ENCODE measurements at places on chromosomes 12 and 14.

GRCh38 chr14:32407130-32407529 lies 78.0 kb downstream of the AKAP6 start:
- DNase-seq = no peak

DNA sequence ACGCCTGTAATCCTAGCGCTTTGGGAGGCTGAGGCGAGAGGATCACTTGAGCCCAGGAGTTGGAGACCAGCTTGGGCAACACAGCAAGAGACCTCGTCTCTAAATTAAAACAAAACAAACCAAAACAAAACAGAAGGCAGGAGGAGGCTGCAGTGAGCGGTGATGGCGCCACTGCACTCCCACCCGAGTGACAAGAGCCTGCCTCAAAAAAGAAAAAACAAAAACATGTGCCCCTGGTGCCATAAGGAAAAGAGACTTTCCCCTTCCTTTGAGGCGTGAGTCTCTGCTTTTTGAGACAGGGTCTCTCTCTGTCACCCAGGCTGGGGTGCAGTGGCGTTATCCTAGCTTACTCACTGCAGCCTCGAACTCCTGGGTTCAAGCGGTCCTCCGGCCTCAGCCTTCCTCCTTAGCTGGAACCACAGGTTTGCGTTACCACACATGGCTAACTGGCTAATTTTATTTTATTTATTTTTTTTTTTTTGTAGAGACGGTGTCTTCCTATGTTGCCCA lies 9.0 kb upstream of the EAPP start:
- no peak for DNase-seq

- DNase-seq = no peak
Measured at GRCh38 chr12:77923882-77924281, 93.2 kb downstream of the NAV3 start.

DNA sequence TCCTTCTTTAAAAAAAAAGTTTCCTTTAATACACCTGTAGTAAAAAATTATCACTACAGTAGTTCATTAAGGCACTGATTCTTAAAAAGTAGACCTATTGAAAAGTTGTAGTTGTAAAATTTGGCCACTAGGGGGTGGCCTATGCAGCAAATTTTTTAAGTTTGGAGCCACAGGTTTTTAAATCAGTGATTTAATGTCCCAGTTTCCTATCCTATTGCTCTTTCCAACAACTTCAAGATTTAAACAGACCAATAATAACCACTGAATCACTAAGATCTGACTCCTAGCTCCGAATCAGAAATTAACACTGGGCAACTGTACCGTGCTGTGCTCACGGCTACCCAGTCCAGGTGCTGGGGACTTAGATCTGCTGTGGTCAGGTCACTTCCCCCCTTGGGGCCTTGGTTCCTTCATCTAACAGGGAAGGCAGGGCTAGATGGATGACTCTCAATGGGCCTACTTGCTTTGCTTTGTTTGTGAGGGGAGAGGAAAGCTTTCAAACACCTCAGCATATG lies 279.3 kb downstream of the MED13L start:
- DNase-seq = peak; percentile 8

GRCh38 chr14:55684956-55685584 lies 105.1 kb downstream of the KTN1 start:
- no peak for DNase-seq

DNA sequence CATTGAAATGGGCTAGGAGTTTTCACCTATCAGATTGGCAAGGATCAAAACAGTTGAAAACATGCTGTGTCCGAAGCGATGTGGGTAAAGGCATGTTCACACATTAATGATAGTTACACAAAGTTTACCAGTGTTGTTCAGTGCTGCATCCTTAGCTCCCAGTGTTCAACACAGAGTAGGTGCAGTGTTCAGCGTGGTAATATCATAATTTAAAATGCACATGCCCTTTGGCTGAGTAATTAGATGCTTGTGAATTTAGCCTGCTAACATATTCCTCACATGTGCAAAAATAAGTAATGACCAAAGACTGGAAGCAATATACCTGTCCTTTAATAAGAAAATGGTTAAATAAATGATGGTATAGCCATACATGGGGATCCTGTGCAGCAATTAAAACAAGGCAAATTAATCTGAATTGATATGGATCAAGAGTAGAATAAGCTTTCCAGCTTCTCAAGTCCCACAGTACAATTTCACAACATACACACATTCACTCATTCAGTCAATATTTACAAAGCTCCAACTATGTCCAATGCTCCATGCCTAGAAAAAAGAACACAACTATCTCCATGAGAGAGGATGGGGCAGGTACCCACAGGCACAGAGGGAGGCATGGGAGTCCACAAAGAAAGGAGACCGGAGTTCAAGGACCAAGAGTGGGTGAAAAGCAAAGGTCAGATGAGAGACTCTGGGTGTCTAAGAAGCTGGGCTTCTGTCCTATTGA lies 12.8 kb downstream of the TMCC3 start:
- DNase-seq = no peak

- DNase-seq = no peak
Measured at GRCh38 chr14:102633906-102634595, 41.6 kb downstream of the RCOR1 start.

- DNase-seq = no peak
Measured at GRCh38 chr12:23751641-23752040, 197.8 kb downstream of the SOX5 start.

- DNase-seq = no peak
Measured at GRCh38 chr12:41968599-41968998, 176.1 kb downstream of the GXYLT1 start.

- DNase-seq = no peak
Measured at GRCh38 chr14:36845356-36846012, 183.8 kb downstream of the PAX9 start.

DNA sequence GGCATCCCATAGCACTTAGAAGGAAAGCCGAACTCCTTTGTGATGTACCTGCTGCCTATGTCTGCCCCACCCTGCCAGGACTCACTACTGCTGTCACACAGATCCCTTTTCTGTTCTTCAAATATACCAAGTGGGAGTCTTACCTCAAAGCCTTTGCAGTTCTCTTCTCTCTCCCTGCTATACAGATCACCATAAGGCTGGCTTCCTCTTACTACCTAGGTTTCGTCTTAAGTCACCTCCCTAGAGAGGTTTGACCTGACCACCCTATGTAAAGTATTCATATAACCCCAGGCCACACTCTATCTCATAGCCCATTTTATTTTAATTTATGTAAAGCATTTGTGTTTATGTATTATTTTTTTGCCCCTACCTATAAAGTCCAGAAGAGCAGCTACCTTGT lies 117.6 kb downstream of the CRADD start:
- no peak for DNase-seq

GRCh38 chr12:47547077-47547476 lies 158.8 kb downstream of the RPAP3 start:
- no peak for DNase-seq

DNA sequence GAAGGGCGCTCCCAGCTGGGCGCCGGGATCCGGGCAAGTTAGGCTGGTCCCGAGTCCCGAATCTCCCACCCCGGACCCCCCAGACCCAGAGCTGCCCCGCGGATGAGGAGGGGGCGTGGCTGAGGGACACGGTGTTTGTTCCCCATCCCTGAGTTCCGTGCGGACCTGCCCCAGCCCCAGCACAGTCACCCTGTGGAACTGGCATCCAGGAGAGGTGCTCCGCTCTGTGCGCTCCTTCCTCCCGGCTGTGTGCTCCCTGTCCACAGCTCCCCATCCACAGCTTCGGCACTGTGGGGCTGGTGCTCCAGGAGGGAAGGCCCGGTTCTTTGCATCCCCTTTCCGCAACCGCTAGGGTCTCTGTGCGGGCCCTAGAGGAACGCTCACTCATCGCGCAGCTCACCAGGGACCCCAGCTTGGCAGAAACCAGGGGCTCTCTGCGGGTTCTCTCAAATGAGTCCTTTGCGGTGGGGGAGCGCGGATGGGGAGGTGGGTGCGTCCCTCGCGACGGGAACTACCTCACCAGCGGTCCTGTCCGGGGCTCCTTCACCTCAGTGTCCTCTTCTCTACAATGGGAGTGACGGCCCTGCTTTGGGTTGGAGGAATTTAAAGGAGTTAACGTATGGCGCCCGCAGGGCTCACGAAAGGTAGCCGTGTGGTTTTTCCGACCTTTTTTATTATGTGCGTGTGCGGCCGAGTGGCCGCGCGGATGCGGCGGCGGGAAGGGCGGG lies 845 bp downstream of the TMEM132C start:
- no peak for DNase-seq

DNA sequence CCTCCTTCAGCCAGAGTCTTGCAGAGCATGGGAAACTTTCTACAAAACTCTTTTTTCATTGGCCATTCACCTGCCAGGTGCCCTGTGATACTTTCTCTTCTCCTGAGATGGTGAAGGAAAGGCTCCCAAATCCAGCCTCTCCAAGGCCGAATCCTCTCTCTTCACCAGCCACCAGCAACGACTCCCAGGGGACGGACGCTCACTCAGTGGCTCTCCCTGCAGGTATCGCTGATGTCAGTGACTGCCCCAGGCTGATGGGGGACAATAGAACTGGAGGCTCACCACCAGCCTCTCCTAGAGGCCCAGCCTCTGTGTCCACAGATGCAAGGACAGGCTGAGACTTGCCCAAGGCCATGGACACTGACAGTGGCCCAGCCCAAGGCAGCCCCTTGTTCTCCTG lies 204.1 kb downstream of the BCL11B start:
- no peak for DNase-seq

- no peak for DNase-seq
Measured at GRCh38 chr12:15801770-15802744, 12.9 kb upstream of the EPS8 start.

DNA sequence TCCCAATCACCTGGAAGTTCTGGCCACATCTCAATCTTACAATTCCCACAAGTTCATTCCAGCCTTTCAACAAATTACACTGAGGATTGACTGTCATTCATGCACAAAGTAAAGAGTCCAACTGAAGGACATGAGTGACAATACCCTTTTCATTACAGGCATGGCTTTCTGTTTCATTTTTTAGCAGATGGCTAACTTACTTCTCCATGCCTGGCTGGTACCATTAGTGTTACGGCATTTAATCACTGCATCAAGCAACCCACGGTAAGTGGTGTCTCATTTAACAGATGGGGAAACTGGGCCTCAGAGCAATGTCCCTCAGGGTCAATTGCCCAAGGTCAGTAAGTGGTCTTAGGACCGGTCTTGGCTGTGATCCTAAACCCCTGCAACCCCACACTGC lies 114.4 kb downstream of the PRICKLE1 start:
- DNase-seq = no peak

- DNase-seq = no peak
Measured at GRCh38 chr12:130425698-130426245, 88.1 kb downstream of the PIWIL1 start.

DNA sequence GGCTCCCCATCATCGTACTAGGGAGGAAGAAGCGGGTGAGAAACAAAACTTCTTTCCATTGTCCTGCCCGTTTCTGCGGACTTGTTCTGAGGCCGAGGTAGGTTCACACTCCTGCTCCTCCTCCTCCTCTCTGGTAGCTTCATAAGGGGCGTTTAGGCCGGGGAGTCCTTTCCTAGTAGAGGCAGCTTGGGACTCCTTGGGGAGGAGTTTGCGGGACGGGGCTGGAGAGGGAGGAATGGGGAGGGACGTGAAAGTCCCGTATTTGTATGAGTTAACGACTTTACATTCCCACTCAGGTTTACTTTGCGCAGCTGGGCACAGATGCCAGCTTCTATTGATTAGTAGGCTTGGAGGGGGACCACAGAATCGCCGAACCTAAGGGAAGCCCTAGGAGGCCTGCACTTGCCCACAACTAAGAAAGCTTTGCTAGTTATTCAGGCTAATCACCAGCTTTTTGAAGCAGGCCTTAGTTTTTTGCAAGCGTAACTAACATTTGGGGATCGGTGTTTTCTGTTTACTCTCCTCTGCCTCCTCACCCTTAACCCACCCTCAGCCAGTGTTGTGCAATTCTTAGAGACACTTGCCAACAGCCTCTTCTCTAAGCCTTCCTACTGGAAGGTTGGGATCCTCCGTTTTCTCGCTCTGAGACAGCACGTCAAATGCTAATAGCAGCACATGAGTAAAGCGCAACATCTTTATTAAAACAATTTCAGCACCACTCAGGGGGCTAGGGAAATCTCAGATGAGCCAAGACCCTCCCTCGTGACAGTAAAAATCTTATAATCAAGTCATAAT lies 499 bp downstream of the RNASE4 start:
- no peak for DNase-seq

DNA sequence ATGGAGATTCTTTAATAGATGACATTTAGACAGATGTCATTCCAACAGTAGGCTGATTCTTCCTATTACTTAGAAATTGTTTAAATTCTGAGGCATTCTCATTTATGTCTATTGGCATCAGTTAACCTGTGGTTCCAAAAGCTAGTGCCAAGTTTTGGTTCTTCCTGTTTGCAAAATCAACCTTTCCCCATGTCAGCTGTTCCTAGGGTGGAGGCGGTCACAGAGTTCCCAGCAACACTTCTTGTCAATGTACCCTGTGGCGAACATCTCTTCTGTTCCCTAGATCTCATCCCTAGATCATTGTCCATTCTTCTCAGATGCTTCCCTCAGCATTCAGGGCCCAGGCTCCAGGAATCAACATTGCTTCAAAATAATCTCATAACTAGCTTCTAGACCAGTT lies 140.9 kb downstream of the PHLDA1 start:
- no peak for DNase-seq

GRCh38 chr14:92663049-92663448 lies 85.4 kb downstream of the LGMN start:
- DNase-seq = no peak

GRCh38 chr14:23146351-23146910 lies 27.4 kb upstream of the CEBPE start:
- no peak for DNase-seq

- DNase-seq = no peak
Measured at GRCh38 chr12:109631302-109631701, 57.7 kb downstream of the MVK start.

GRCh38 chr12:104747955-104748354 lies 210.1 kb downstream of the SLC41A2 start:
- DNase-seq = no peak

DNA sequence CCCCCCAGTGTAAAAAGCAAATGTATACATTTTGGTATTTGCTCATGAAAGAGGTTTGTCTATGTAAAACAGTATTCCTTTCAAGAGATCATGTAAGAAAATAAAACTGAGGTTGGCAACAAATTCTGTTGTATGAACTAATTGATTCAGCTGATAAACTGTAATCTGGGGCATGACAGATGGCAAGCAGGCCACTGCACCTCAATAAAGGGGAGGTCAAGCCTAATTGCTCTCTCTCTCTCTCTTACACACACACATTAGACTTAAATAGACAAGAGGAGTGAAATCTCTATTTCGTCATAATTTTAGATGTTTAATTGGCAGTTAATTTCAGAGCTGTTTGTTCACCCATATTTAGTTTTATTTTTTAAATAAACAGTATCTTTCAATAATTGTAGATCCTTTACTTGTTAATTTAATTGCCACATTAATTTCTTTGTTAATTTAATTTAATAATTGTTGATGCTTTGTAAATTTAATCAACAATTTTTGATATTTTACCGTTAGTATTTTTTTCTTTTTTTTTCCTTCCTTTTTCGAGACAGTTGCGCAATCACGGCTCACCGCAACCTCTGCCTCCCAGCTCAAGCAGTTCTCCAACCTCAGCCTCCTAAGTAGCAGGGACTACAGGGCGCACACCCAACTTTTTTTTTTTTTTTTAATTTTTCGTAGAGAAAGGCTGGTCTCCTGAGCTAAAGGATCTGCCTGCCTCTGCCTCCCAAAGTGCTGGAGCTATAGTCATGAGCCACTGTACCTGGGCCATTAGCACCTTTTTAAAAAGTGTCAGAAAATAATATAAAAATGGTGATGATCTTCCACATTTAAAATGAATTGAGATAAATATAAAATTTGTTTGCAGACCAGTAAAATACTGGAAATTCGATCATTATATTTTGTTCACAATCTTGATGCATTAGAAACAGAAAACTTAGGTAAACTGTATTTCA lies 577.7 kb downstream of the SLC16A7 start:
- no peak for DNase-seq

- no peak for DNase-seq
Measured at GRCh38 chr14:49768301-49769121, 558 bp downstream of the KLHDC2 start.

- no peak for DNase-seq
Measured at GRCh38 chr14:99313234-99313633, 41.2 kb upstream of the BCL11B start.
